ENCODE measurements at places on chromosomes 5 and 9. TPM values are rescaled to one million over a fixed set of nuclear protein-coding genes. Genes with fewer than 3 reads are reported as not detected.

- no peak for DNase-seq
Measured at GRCh38 chr5:95471942-95472341, 80.8 kb downstream of the FAM81B start.

The ARSI gene
- total RNA-seq: not detected

The SPATA24 gene
- 7.9 TPM for total RNA-seq

The TOR1A gene
- 57.8 TPM for total RNA-seq

The ENTPD8 gene
- total RNA-seq: 0.51 TPM

All from endothelial cell of umbilical vein (primary cell).